ENCODE measurements at places on chromosomes 6 and 20.

DNA sequence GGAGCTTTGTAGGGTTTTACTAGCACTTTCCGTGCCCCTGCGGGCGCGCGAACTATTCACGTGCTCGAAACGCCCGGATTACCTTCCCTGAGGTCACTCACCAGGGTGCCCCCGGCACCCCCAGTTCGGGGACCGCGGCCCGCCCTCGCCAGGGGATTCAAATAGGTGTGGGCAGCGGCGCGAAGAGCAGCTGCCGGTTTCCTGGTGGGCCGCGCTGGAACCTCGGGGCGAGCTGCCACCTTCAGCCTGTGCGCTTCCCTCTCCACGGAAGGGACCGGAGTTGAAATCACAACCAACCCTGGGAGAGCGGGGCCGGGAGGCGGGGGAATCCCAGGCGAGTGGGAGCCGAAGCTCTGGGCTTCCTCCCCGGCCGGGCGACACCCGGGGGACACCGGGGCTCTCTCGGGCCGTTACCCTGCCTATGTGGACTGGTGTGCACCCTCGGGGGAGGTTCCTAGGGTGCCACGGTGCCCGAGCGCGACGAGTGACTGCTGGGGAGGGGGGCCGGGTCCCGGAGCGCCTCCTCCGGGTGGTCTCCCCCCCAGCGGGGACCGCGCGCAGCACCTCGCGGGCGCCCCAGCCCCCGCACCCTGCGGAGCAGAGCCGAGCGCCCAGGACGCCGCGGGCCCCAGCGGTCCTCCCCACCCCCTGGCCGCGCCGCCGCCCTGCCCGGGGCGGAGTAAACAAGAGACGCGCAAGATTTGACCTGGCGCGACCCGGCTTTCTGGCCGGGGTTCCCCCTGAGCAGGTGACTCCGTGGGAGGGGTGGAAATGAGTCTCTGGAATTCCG, 2.1 kb upstream of the HIVEP2 start:
- DNase-seq = peak; percentile 56

GRCh38 chr6:30066082-30066481, 916 bp upstream of the PPP1R11 start:
- peak; percentile 29 for DNase-seq

GRCh38 chr6:95973976-95974375, 41.8 kb upstream of the FUT9 start:
- DNase-seq = no peak

DNA sequence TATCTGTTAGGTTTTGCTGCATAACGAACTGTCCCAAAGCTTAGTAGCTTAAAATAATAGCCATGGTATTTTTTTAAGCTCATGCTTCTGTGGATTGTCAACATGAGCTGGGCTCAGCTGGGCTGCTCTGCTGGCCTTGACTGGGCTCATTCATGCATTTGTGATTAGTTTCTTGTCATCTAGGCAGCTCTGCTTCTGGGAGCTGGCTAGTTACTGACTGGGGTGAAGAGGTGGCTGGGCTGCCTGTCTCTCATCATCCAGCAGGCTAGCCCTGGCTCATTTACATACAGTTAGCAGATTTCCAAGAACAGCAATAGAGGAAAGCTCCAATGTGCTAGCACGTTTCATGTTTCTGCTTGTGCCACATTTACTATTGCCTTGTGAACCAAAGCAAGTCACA, 165.1 kb upstream of the PCSK2 start:
- DNase-seq = no peak

- peak; percentile 99 for DNase-seq
Observed at GRCh38 chr20:43681991-43682410, 15.1 kb downstream of the MYBL2 start.

DNA sequence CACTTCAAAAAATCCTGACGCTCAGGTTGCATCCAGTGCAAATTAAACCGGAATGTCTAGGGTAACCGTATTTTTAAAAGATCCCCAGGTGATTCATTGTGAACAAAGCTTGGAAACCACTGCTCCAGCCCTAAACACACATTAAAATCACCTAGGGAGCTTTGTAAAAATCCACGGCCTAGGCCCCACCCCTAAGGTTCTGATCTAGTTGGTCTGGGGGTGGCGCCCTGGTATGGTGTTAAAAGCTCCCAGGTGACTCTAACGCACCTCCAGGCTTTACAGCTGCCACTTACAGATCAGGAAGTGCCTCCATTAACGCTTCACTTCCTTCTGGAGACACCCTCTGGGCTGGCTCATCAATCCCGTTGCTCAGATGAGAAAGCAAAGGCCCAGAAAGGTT, 92.2 kb downstream of the GRM4 start:
- peak; percentile 64 for DNase-seq

- no peak for DNase-seq
Observed at GRCh38 chr6:109006818-109007217, 87.8 kb downstream of the SESN1 start.

DNA sequence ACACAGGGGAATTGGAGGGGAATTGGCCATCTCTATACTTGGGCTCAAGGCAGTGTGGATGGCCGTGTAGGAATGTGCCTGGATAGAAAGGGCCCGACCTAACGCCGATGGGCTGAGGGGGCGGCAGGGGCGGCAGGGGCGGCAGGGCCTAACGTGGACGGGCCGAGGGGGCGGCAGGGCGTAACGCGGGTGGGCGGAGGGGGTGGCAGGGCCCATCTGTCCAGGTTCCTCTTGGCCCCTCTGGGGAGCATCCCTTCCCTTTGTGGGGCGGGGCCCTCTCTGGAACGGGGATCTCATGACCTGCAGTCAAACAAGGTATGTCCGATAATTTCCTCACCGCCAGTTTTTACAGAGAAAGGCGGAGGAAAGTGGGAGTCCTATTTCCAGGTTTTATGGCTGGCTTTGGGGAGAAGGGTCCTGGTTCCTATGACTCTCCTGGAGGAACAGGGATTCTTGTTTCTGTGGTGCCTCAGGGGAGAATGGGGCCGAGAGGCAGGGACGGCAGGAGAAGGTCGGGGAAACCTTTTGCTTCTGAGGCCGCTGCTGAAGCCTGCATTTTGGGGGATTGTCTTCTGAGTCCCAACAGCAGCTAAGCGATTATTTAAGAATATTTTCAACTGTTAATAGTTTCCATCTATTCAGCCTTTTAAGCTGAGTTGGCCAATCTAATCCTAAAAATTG, 100.8 kb upstream of the FRMD1 start:
- no peak for DNase-seq

DNA sequence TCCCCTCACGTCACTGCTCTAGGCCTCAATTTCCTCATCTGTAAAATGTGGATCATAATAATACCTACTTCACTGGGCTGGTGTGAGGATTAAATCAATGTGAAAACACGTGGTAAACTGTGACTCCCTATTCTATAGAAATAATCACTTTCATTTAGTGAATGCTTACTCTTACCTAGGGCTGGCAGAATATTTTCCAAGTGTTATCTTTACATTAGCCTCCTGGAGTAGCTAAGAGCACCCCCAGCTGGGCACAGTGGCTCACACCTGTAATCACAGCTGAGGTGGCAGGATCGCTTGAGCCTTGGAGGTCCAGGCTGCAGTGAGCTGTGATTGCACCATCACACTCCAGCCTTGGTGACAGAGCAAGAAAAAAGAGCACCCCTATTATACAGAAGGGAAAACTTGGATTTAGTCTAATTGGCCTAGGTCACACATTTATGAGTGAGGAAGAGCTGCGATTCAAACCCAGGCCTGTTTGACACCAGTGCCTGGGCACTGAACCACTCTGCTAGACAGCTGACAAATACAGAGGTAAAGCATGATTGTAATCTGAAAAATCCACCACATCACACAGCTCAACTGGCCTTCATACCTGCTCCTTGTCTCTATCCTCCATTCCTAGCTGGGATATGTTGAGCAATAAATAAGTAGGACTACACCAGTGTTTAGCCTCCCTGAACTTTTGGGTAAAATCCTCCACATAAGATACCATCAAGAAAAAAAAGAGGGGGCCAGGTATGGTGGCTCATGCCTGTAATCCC, 1.4 kb upstream of the SNTA1 start:
- DNase-seq = peak; percentile 40

DNA sequence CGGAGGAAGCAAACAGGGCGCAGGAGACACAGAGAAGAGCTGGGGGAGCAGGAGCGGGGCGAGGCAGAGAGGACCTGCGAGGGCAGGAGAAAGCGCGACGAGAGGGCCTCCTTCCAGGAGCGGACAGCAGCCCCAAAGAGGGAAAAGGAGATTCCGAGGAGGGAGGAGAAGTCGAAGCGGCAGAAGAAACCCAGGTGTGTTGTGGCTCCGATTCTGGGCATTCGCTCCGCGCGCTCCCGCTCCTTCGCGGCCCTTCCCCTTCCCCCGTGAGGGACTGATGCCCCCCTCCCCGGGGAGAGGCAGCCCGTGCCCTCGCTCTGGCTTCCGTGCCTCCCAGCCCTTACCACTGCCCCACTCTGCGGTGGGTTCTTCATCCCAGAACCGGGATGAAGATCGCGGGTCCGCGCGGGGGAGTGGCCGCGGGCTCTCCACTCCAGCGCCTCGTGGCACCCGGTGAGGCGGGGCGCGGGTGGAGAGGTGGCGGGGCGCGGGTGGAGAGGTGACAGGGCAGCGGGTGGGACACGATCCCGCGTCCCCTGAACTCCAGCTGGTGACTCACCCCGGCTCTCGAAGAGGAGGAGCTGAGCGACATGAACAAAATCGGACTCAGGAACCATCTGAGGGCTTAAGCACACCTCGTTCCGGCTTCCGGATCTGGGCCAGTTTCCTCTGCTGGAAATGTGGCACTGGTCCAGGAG, 22.4 kb downstream of the TMC2 start:
- DNase-seq = no peak

GRCh38 chr20:2093159-2093781, 8.4 kb upstream of the STK35 start:
- DNase-seq = peak; percentile 47

GRCh38 chr6:37282371-37282770, 24.4 kb upstream of the TMEM217 start:
- DNase-seq = no peak

DNA sequence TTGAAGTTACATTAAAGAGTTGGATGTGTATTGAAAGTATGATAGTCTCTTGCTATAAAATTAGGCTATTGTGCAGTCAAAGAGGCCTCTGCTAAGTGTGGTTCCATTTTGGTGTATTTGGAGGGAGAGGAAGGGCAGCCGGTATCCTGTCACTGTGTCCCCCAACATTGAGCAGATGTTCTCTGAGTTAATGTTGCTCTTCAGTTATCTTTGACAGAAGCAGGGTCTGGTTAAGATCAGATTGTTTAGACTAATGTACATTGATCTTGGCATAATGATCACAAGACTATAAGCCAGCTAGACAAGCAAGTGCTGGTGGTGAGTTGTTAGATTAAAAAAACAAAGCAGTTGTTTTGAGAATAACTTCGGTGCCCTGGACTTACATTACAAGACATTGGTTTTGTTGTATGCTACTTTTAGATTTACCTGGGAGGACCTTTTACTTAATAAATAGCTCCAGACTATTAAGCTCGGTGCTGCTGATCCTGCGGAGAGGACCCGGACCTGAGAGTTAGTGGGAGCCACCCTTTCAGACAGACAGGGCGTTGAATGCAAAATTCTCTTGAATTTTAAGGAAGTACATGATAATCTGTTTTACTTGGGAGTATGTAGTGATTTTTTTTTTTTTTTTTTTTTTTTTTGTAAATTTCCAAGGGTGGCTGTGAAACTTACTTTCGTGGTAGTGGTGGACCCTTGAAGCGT, 97.8 kb downstream of the JARID2 start:
- DNase-seq = peak; percentile 52

DNA sequence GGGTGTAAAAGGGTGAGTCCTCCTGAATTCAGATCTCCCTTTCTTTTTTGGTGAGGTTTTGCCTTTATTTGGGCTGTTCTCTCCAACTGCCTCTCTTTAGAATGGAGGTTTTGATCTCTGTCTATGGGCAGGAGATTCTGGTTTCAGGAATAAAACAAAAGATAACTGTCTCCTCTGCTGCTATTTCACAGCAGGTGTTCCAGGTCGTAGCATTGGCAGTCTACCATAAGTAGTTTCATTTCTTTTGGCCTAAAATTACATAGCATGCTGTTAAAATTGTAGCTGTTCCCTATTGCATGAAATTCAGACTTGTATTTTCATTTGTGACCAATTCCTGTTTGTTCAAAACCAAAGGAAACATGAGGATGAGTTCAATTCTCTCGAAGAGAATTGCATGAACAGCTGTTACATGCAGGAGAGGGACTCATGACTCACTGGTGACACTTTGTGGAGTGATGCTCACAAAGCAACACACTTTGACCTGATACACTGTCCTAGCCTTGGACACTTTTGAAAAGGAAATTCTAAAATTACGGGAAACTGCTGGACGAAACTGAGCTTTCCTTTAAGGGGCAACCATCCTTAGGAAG, 76.8 kb upstream of the SIRPG start:
- DNase-seq = no peak

DNA sequence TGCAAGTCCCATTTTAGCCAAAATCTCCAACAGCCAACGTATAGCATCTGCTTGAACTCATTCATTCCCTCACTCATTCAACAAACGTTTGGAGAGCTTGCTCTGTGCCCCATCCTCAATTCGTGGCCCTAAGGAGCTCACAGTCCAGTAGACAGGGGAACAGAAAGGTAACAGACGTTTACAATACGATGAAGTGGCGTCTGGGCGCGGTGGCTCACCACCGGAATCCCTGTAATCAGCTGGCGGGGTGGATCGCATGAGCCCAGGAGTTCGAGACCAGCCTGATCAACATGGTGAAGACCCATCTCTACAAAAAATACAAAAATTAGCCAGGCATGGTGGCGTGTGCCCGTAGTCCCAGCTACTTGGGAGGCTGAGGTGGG, 790 bp upstream of the E2F1 start:
- no peak for DNase-seq

- no peak for DNase-seq
Observed at GRCh38 chr20:46831633-46832011, 63.0 kb upstream of the EYA2 start.

DNA sequence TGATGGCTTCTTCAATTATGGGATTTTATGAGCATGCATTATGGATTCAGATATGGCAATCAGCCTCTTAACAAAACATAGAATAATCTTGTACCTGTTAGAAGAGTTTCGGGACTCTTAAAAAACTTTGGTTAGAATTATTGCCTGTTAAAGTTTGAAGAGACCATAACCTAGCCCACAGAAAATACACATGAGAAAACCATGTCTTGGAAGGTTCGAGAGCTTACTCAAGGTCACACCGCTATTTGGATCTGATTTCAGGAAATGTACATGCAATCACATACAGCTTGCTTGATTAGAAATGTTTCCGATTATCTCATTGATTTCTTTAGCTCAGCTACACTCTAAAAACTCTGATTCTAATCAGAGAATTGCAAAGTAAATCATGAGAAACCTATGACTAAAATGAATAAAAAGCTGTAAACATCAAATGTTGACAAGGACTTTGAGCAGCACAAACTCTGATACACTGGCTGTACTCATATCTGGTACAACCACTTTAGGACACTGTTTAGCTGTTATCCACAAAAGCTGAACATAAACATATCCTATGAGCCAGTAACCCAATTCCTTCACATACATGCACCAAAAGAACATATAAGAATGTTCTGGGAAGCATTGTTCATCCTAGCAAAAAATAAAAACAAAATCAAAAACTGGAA, 16.3 kb downstream of the STX7 start:
- DNase-seq = no peak

GRCh38 chr6:32244270-32244669, 20.4 kb upstream of the NOTCH4 start:
- no peak for DNase-seq

DNA sequence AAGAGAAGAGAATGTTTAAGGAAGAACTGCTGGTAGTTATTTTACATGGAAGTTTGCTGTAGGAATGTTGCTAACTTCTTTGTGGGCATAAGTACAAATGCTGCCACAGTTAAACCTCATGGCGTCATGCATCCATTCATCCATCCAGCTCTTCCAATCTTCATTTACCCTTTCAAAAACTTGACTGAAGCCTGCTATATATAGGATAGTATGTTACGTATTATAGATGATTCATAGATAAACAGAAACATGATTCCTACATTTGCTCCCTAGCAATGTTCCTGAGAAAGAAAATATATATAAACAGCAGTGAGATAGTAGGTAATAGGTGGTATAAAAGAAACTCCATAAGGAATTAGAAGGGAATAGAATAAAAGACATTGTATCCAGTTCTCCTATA, 93.7 kb downstream of the NDUFAF5 start:
- no peak for DNase-seq

Data from NCI-H2171 treated with DMSO at 0.1 percent for 48 hours (cell line).